ENCODE measurements at places on chromosomes 5 and 9.

- no peak for DNase-seq
Observed at GRCh38 chr9:102911185-102911584, 83.9 kb upstream of the CYLC2 start.

- DNase-seq, result no peak
Observed at GRCh38 chr5:82100303-82101077, 128.7 kb downstream of the ATG10 start.

GRCh38 chr5:81657386-81657785, 93.5 kb downstream of the SSBP2 start:
- DNase-seq, result no peak

DNA sequence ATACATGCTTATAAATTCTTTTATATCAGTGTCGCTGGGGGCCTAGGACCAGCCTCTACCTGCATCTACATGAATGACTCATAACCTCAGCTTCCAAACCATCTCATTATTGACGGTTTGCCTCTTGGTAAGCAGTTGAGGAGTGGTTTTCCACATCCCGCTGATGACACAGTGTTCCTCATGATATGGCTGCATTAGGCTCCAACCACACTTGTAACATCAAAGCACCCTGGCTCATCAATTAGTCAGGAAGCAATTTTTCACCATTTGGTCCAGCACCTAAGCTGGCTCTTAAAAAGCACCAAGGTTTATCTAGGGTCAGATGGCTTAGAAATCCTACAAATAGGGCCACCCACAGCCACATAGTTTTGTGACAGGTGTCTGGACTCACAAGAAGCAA, 402.4 kb downstream of the ARHGEF28 start:
- DNase-seq, result no peak
